ENCODE measurements at places on chromosomes 1 and 21. TPM values are rescaled to one million over a fixed set of nuclear protein-coding genes. Genes with fewer than 3 reads are reported as not detected.

The S100A6 gene
- 445 TPM for total RNA-seq

DNA sequence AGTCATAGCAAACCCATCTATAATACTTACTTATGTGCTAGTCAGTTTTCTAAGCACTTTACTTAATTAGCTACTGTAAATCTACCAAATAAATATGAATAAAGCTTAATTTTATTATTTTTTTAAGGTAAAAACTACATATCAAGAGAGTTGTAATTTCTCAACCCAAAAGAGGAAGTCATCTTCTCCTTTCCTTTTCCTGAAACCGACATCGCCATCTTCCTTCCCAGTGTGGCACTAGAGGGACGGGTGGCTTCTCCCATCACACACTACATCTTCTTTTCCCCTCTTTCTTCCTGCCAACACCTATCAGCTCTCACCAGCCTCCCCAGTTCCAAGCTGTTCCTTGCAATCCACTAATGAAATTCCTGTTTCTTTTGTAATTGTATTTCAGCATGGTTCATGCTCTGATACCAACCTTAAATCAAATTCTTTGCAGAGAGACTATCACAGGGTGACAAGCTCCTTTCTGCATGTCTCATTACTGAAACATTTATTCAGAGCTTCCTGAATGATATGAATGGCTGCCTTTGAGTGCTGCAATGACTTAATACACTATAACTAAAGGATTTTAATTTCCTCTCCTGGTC lies 251.6 kb upstream of the FAM78B start:
- DNase-seq: no peak

The NCF2 gene
- total RNA-seq: 9.1 TPM

The PIGR gene
- total RNA-seq: 0.05 TPM

DNA sequence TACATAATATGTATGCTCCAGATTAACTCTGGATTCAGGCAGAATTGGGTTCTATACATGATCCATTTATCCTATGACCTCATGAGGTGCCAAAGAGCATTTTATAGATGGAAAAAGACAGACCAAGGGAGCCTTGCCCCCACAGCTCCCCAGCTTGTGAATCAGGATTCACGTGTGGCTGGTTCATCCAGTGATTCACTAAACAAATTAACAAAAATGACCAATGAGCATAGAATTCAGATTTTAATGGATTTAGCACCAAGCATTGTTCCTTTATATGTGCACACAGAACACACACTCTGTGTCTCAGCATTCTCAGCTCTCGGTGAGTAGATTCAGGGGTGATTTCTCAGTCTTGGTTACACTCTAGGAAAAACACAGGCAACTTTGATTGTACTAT lies 51.7 kb upstream of the BARHL2 start:
- DNase-seq: no peak

The NBPF6 gene
- total RNA-seq: not detected

The RNF207 gene
- 1.5 TPM for total RNA-seq

The CHI3L2 gene
- 13.8 TPM for total RNA-seq

The ZNF687 gene
- 29.0 TPM for total RNA-seq

DNA sequence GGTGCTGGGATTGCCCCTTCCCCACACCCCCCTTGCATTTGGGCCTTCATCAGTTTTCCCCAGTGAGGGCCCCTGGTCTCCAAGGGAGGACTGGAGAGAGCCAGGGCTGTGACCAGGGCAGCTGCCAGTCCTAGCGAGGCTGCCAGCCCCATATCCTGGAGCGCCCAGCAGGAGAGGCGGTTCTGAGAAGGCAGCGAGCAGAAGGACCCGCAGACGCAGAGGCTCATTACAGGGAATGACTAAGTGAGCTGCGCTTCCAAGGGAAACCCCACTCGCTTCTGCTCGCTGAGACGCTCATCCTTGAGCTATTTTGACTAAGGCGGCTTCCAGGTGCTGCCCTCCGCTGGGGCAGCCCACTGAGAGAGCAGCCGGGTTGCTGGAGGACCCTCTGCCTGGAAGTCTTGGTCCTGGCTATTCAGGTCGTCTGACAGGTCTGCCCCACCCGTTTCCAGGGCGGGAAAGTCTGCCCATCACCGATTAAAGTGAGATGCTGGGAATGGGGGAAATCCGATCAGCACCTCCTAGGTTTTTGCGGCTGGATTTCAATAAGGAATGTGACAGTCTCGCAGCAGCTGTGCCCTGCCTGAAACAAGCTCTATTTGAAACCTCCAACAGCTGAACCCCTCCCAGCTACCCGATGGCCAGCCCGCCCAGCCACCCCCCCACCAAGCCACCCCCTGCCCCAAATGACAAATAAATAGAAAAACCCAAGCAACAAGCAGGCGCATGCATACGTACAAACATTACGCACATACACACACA lies 2.8 kb downstream of the KCNN3 start:
- peak; percentile 37 for DNase-seq

The MANEAL gene
- total RNA-seq: 1.0 TPM

The OR2L8 gene
- total RNA-seq: 0.45 TPM

- DNase-seq: no peak
Observed at GRCh38 chr1:219081943-219082925, 91.4 kb upstream of the LYPLAL1 start.

- no peak for DNase-seq
Observed at GRCh38 chr1:60033066-60033465, 40.5 kb downstream of the C1orf87 start.

The TMPRSS15 gene
- total RNA-seq: not detected

- DNase-seq: no peak
Observed at GRCh38 chr1:182968151-182968741, 15.3 kb upstream of the SHCBP1L start.

The FAM72A gene
- 34.0 TPM for total RNA-seq

DNA sequence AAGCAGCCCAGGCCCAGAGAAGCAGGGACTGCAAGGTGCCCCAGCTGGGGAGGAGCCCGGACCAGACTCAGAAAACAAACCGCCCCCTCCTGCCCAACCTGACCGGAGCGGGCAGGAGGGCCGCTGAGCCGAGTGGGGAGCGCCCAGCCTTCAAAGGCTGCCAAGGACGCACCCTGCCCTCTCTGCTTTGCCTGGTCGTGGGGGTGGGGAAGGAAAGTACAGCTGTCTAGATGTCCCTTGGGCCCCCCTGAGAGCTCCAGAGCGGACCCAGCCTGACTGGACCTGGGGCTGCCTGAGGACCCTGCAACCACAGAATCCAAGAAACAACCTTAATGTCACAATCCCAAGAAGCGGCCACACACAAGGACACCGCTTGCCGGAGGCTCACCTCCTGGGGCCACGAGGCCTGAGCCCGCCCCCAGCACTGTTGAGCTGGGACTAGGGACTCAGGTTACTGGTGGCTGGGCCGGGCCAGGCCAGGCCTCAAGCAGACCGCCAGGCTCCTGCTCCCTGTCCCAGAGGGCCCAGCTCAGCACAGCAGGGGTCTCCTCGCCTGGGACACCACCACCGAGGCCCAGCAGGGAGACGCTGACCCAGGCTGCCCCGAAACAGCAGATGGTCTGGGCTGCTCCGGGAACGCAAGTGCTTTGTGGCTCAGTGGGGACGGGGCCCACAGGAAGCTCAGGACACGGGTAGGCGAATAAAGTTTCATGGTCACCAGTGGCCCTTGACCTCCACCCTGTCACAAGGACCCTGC lies 1.4 kb downstream of the DVL1 start:
- DNase-seq: no peak

DNA sequence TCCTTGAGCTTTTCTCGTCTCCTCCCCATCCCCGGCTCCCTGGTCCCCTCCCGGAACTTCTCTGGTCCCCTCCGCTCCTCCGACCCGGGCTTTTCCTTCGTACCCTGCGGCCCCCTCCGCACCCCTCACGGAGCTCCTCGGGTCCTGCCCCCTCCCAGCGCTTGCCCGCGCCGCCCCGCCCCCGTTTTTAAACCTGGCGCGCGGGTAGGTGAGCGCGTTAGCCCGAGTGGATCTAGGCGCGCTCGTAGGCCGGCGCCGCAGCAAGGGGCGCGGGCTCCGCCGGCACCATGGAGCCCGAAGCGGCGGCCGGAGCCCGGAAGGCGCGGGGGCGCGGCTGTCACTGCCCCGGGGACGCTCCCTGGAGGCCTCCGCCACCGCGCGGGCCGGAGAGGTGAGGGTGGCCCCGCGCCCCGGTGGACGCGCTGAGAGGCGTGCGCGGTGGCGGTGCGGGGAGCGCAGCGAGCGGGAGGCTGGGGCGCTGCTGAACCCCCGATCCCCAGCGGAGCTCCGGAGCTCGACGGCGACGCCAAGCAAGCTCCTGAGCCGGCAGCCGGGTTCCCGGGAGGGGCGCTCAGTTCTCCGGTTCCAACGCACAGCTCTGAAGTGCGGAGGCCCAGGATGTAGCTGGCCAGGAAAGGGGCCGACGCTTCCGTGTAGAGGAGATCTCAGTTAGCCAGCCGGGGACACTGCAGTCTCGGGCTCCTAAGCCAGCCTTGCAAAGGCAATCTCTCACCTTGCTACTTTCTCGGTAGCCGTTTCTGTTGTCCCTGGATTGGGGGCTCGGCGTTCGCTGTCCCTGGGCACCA lies at the start of gene RIPPLY3:
RIPPLY3 (plus strand) TSS at position 217 of the 806 bp plus-strand sequence; CDS start at position 288, 71 bp downstream.
- peak; percentile 36 for DNase-seq

DNA sequence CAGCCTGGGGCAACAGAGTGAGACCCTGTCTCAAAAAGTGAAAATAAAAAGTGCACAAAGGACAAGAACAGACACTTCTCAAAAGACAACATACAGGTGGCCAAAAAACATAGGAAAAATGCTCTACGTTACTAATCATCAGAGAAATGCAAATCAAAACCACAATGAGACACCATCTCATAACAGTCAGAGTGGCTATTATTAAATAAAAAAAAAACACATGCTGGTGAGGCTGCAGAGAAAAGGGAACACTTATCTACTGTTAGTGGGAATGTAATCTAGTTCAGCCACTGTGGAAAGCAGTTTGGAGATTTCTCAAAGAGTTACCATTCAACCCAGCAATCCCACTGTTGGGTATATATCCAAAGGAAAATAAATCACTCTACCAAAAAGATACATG lies 173.2 kb downstream of the SMYD3 start:
- DNase-seq: no peak
